ENCODE measurements at places on chromosomes 3 and 15. TPM values are rescaled to one million over a fixed set of nuclear protein-coding genes. Genes with fewer than 3 reads are reported as not detected.

GREM1 gene
- not detected for total RNA-seq

DNA sequence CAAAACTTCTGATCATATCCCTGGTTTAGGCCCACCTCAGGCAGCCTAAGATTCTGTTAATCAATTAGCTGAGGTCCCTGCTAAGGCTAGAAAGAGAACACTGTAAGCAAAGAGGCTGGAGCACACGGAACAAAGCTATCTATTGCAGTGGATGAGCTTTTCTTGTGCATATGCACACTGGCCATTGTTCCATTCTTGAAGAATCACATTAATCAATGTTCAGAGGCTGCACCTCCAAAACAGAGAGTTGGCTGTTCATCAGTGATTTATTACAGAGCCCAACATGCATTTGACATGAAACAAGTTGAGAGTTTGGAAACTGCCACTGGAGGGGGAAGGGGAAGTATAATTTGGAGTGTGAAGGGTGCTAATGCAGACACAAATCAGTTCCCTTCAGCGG, 873.0 kb downstream of the ROBO1 start:
- no peak for DNase-seq

- DNase-seq, result no peak
Observed at GRCh38 chr3:38157595-38157994, 7.7 kb upstream of the OXSR1 start.

DNA sequence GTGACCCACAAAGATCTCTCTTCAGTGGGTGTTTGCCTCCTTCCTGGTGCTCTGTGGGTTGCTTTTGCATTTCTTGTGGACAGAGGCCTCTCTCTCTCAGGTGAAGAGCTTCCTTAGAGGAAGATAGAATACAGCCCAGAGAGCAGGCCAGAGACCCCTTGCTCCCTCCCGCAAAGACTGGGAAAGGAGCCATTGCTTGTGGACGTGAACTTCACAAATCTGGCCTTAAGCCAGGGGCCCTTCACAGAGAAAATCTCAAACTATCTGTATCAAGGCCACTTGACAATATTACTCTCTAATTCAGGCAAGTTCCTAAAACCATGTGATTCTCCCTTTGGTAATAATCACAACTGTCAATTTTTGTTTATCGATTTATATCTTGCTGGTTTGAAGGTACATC, 30.4 kb upstream of the CLK3 start:
- DNase-seq, result no peak

DNA sequence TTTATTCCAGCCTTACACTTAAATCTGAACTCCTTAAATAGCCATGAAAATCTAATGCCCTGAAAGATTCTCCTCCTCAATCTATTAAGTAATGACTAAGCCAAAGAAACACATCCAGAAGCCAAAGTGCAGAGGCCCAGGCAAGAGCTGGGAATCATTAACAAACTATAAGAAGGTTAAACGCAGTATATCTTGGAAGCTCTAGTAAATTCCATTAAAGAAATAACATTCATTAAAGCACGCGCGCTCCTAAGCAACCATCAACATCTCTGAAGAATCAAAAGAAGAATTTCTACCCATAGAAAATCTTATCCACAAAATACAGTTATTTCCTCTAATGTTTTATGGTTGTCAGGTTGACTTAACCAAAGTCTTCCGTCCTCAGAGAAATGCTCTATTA, 29.5 kb downstream of the MB21D2 start:
- DNase-seq, result no peak
